ENCODE measurements at places on chromosomes 6 and 20. TPM values are rescaled to one million over a fixed set of nuclear protein-coding genes. Genes with fewer than 3 reads are reported as not detected.

- ATAC-seq, result no peak
Measured at GRCh38 chr6:163001330-163001729, 273.6 kb downstream of the PACRG start.

- ATAC-seq, result no peak
Measured at GRCh38 chr20:43900496-43900895, 14.2 kb upstream of the TOX2 start.

- no peak for ATAC-seq
Measured at GRCh38 chr20:2713285-2713684, 20.7 kb downstream of the EBF4 start.

DNA sequence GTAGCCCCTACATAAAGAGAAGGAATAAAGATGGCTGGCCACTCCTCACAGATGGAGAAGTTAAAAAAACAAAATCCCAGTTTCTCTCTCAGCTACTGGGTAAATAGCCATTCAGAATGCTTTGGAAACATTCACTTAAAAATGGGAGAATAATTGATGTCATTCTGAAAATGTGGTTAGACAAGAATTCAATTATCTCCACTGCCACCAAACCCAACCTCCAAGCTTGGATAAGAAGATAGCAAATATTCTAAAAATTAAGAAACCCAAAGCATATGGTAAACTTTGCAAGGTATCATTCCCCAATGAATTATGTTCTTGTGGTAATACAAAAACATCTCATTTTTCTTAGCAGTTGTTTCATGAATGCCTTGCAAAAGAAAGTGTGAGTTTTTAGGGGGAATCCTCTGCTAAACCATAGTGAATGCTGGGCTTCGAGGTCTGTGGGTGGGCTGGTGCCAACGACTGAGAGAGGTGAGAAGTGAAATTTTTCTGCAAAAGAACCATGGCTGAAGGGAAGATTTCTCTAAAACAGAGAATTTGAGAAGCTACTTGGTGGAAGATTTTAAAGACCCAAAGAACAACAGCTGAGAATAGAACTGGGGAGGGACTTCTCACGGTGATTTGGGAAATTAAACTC, 497.9 kb upstream of the JARID2 start:
- no peak for ATAC-seq

DNA sequence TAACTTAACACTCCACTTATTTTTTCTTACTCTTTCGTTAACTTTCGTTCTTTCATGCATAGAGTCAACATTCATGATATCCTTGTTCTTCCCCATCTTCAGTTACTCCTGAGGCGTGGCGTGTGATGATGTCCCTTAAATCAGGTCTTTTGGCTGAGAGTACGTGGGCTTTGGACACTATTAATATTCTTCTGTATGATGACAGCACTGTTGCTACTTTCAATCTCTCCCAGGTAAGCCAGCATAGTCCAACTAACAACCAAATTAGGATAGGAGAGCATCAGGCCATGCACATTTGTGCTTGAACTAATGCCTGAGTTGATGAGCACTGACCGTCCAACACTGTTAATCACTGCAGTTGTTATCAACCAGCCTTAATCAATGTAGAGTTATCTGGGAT, 119.6 kb downstream of the TMEM242 start:
- ATAC-seq, result no peak

DNA sequence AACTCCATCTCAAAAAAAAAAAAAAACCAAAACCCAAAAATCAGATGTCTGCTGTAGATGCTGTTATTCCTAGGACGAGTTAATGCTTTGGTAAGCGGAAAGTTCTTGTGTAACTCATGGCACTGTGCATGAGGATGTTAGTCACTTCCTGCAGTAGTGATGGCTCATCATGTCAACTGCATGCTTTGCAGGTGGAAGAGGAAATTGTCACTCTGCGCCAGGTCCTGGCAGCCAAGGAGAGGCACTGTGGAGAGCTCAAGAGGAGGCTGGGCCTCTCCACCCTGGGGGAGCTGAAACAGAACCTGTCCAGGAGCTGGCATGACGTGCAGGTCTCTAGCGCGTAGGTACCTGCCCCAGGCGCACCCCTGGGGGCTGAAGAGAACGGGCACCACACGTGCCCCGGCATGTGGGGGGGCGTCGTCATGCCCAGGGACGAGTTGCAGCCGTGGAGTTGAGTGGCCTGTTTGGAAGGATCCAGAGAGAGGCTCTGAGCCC, 8.5 kb downstream of the TPD52L2 start:
- peak; percentile 83 for ATAC-seq

GRCh38 chr6:36683145-36683655, 4.7 kb downstream of the CDKN1A start:
- ATAC-seq, result no peak

DNA sequence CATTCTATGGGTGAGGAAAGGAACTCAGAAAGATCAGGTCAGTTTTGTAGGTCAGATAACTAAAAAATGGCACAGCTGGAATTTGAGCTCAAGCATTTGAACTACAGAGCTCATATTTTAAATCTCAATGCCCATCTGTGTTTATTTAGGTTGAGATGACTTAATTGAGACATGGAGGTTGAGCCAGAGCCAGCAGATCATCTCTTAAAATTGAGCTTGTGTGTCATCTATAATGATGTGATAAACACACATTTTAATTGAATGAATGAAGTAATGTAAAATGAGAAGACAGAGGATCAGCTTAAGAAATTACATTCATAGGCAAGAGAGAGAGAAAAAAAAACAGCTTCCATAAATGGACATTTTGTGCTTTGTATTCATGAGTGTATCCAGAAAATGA, 3.7 kb downstream of the MANEA start:
- no peak for ATAC-seq

- no peak for ATAC-seq
Measured at GRCh38 chr6:157070403-157071107, 252.8 kb downstream of the TMEM242 start.

- ATAC-seq, result no peak
Measured at GRCh38 chr6:169824021-169824420, 72.6 kb downstream of the ERMARD start.

DNA sequence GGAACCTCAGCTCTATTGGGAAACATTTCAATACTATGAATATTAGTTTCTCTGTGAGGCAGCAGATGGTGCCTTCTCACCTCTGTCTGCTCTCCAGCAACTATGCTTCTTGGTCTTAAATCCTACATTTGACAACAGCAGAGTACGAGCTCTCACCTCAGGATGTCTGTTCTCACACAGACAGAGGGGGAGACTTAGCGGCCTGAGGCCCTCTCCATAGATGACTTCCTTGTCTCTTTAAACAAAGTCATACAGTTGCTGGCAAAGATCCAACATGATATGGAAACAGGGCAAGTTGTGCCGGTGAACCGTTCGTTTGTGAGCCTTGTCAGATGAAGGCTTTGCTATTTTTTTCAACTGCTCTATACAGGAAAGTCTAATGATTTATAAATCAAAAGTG, 43.7 kb upstream of the GABRR1 start:
- ATAC-seq, result no peak

GRCh38 chr6:21666853-21667681, 73.5 kb downstream of the SOX4 start:
- ATAC-seq, result no peak

GRCh38 chr6:67000121-67000520, 1293.1 kb upstream of the EYS start:
- no peak for ATAC-seq

- ATAC-seq, result no peak
Measured at GRCh38 chr20:47459344-47460073, 42.2 kb upstream of the NCOA3 start.

- ATAC-seq, result no peak
Measured at GRCh38 chr20:48742233-48742632, 85.6 kb downstream of the PREX1 start.

GRCh38 chr6:98047871-98048270, 764.9 kb upstream of the MMS22L start:
- no peak for ATAC-seq

- no peak for ATAC-seq
Measured at GRCh38 chr20:37510226-37510625, 10.8 kb upstream of the NNAT start.

- no peak for ATAC-seq
Measured at GRCh38 chr6:126437205-126437604, 97.3 kb downstream of the CENPW start.

GRCh38 chr20:63137851-63138415, 78.0 kb downstream of the YTHDF1 start:
- no peak for ATAC-seq

DNA sequence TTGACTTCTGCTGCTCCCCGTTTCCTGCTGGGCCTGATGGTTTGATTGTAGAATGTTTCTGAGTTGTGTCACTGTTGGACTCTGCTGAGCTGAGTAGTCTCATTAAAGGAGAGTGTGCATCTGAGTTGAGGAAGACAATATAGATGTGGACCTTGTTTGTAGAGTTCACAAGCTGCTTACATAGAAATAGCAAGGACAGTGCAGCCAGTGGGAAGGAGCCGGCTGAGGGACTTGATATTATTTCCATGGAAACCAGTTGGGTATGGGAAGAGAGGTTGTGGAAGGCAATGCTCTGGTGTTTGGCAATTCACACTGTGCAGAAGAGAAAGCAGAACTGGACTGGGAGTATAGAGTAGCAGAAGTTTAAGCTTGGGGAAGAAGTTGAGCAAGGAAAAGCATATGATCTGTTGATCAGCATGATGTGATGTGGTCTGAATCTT, 14.8 kb downstream of the IGF2R start:
- peak; percentile 57 for ATAC-seq

- peak; percentile 28 for ATAC-seq
Measured at GRCh38 chr20:13348311-13349234, 127.5 kb downstream of the ISM1 start.

DNA sequence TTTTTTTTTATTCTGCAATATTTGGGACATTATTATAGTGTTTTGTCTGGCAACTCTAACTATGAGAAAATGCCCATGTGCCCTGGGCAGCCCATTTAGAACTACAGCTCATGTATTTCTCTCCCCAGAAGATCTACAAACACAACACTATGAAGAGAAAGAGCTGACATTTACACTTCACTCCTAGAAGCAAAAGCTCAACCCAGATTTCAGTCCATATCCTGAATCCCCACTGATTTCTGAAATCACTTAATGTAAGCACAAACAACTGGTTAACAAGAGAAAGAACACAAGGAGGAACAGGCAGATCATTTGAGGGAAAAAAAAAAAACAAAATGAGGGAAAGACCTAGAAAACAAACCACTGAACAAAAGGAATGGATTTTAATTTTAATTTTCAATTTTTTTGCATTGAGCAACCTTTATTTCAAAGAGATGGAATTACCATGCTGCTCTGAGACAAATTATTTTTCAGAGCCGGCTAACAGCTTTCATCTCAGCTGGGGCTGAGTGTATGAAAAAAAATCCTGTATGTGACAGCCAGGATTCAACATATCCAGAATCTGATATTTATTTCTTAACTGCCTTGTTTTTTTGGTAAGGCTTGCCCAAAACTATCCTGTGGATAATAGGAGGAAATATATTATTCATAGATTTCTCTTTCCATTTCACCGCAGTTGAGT, 32.5 kb downstream of the KIAA0319 start:
- no peak for ATAC-seq

DNA sequence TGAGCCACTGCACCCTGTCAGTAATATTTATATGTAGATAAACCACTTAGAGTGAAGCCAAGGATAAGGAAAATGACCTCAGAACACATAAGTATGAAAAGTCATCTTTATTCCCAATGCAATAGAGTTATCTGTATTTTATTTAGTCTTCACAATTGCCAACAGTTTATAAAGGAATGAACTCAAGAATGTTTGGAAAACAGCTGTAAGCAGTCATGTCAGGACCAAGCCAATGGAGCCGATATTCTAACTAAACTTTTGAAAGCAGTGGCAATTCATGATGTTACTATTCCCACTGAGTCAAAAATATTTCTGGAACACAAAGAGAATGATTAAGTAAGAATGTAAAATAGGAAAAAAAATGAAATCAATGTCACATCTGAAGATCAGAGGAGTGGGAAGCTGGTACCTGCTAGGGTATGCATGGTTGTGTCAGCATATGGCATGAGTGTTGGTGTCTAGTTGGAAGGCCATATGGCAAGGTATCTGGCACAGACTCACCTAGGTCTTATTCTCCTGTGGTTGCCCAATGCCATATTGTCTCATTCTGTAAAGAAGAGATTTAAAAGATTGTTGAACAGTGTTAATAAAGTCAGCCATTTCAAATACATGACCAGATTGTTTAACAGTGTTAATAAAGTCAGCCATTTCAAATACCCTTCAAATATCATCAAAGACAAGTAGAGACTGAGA, 118.2 kb downstream of the ADAT2 start:
- no peak for ATAC-seq

DNA sequence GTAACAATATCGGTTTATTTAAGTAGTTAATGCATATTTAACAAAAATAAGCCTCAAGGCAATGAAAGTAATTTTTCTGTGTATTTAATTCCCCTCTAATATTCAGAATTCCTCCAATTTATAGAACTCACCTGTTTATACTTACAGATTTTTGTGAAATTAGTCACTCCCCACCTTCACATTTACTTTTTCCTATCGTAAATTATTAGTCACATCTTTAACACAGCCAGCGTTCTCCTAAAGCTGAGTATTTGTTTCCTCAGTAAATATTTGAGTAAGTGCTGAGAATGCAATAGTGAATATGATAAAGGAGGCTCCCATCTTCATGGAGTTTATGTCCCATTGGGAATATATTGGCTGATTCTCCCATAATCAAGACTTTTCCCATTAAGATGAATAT, 88.0 kb downstream of the SYCP2 start:
- no peak for ATAC-seq

DNA sequence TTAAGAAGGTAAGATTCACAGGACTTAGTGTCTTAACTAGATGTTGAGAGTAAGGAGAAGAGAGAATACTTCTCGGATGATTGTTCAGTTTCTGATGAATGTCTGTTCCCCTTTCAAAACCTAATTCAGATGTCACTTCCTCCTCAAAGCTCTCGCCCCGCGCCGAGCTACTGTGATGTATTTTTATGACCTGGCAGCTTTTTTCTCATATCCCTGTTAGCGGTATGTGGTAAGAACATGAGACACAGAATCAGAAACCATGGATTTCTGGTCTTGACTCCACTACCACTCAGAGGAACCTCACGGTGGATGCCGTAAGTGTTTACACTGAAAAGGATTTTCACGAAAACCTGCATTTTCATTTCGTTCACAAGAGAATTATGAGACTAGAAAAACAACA, 48.4 kb downstream of the CEP43 start:
- ATAC-seq, result no peak

GRCh38 chr6:53031281-53031680, 33.9 kb upstream of the FBXO9 start:
- no peak for ATAC-seq

- ATAC-seq, result no peak
Measured at GRCh38 chr6:42988486-42989020, 4.2 kb downstream of the PPP2R5D start.

Gene FAM229B
- 26.1 TPM for total RNA-seq

Gene PDE10A
- total RNA-seq, result 3.4 TPM

Gene MICB
- total RNA-seq, result 1.7 TPM

Gene UBE2C
- total RNA-seq, result not detected

Gene QKI
- 226 TPM for total RNA-seq

Gene OGFR
- total RNA-seq, result 59.1 TPM

Gene XKR7
- total RNA-seq, result 0.07 TPM

Gene RAB23
- 45.5 TPM for total RNA-seq

Gene CAGE1
- total RNA-seq, result not detected

Gene OR2J1
- not detected for total RNA-seq

Gene SLC22A2
- total RNA-seq, result not detected

Gene MPIG6B
- not detected for total RNA-seq

Gene ZNF165
- total RNA-seq, result 0.81 TPM

Gene PTCHD4
- total RNA-seq, result 1.2 TPM

Gene RGS17
- 0.19 TPM for total RNA-seq

Gene C6orf132
- 0.93 TPM for total RNA-seq

Measured in gastroesophageal sphincter (tissue), 4 donors.